Osteocyte (in vitro differentiated cells): ENCODE measurements at places on chromosomes 12 and 14. TPM values are rescaled to one million over a fixed set of nuclear protein-coding genes. Genes with fewer than 3 reads are reported as not detected.

Gene BHLHE41
- 1.1 and 1.4 TPM in 2 replicates for total RNA-seq

DNA sequence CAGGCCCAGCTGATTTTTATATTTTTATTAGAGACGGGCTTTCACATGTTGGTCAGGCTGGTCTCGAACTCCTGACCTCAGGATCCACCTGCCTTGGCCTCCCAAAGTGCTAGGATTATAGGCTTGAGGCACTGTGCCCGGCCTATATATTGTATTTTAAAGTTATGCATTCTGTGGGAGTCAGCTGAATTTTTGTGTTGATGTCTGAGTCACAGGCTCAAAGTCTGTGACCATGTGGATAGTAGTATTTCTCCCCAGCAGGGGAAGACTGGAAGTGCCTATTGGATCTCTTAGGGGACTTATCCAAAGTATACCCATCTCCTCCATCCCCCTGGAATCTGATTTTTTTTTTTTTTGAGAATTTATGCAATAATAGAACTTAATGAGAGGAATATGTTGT lies 43.8 kb upstream of the ATF1 start:
- H3K27ac ChIP-seq, result no peak overlapping the region
- peaks cover 2% of the 10 kb centered on the region for H3K4me1 ChIP-seq
- no peaks in the 10 kb centered on the region for H3K27me3 ChIP-seq
- peaks cover 52% of the 10 kb centered on the region for H3K36me3 ChIP-seq

Gene NABP2
- 42.1 and 45.3 TPM in 2 replicates for total RNA-seq

- peak overlapping the region; percentile 64 for H3K27ac ChIP-seq
- DNase-seq, result no peak
- no peaks in the 10 kb centered on the region for H3K27me3 ChIP-seq
- H3K4me1 ChIP-seq, result peaks cover 45% of the 10 kb centered on the region
- H3K36me3 ChIP-seq, result peaks cover 29% of the 10 kb centered on the region
Measured at GRCh38 chr12:110314308-110314707, 33.3 kb downstream of the ATP2A2 start.

- H3K4me3 ChIP-seq, result no peak overlapping the region
- no peaks in the 10 kb centered on the region for H3K36me3 ChIP-seq
- no peaks in the 10 kb centered on the region for H3K27me3 ChIP-seq
- no peak overlapping the region for H3K27ac ChIP-seq
Measured at GRCh38 chr14:100065942-100066574, 836 bp downstream of the EVL start.

DNA sequence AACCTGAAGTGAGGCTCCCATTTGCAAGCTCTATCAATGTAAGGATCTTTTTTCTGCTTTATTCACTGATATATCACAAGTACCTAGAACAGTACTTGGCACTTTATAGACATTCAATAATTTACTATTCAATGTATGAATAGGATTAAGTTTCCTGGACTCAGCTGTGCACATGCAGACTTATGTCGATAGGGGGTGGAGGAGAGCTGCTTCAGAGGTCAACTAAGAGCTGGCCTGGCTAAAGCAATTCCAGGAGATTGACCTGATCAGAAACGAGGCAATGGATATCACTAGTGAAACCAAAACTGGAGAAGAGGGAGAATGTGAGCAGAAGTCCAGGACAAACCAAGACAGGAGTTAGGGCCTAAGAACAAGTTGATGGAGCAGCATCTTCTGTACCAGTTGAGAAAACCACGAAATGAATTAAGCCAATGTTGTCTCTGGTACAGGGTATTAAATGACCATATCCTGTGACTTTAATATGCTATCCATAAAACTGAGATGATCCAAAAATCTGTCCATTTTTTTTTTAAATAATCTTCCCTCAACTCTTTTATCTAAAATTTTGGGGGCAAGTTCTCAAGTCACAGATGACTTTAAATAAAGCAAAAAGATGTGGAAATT lies 169.2 kb downstream of the PIK3C2G start:
- DNase-seq, result no peak
- no peaks in the 10 kb centered on the region for H3K36me3 ChIP-seq
- no peaks in the 10 kb centered on the region for H3K27me3 ChIP-seq
- H3K27ac ChIP-seq, result no peak overlapping the region
- no peak overlapping the region for H3K4me3 ChIP-seq
- no peaks in the 10 kb centered on the region for H3K4me1 ChIP-seq

DNA sequence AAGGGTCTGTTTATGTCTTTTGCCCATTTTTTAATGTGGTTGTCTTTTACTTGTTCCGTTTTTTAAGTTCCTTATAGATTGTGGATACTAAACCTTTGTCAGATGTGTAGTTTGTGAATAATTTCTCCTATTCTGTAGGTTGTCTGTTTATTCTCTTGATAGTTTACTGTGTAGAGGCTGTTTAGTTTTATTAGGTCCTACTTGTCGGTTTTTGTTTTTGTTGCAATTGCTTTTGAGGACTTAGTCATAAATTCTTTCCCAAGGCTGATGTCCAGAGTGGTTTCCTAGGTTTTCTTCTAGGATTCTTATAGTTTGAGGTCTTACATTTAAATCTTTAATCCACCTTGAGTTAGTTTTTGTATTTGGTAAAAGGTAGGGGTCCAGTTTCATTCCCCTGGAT lies 33.9 kb downstream of the SLC39A9 start:
- H3K4me1 ChIP-seq, result no peaks in the 10 kb centered on the region
- H3K36me3 ChIP-seq, result peaks cover 20% of the 10 kb centered on the region
- no peaks in the 10 kb centered on the region for H3K27me3 ChIP-seq
- H3K4me3 ChIP-seq, result no peak overlapping the region
- no peak for DNase-seq

Gene GPRC5D
- total RNA-seq, result not detected in 2 replicates

GRCh38 chr14:98932431-98933325 lies 339.3 kb downstream of the BCL11B start:
- H3K4me1 ChIP-seq, result no peaks in the 10 kb centered on the region
- no peaks in the 10 kb centered on the region for H3K36me3 ChIP-seq
- no peak overlapping the region for H3K27ac ChIP-seq
- H3K27me3 ChIP-seq, result peaks cover 21% of the 10 kb centered on the region
- no peak overlapping the region for H3K4me3 ChIP-seq

DNA sequence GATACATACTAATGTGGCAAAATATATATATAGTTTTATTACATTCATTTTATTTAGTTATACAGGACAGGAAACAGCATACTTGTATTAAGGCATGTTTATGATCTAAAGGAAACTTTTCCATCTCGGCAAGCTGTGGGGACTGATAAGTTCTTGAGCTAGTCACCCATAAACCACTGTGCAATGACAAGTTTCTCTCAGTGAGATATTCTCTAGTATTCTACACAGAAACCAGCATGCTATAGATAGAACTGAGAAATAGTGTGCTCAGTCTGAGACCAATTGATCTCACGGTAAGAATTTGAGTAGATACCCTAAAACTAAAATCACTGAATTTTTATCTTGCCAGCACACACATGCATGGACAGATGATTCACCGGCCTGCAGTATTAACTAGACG lies 717.6 kb upstream of the NOVA1 start:
- no peaks in the 10 kb centered on the region for H3K4me1 ChIP-seq
- no peak overlapping the region for H3K4me3 ChIP-seq
- no peaks in the 10 kb centered on the region for H3K36me3 ChIP-seq
- H3K27ac ChIP-seq, result no peak overlapping the region
- no peak for DNase-seq

Gene ADSS1
- total RNA-seq, result 3.7 and 4.5 TPM in 2 replicates

DNA sequence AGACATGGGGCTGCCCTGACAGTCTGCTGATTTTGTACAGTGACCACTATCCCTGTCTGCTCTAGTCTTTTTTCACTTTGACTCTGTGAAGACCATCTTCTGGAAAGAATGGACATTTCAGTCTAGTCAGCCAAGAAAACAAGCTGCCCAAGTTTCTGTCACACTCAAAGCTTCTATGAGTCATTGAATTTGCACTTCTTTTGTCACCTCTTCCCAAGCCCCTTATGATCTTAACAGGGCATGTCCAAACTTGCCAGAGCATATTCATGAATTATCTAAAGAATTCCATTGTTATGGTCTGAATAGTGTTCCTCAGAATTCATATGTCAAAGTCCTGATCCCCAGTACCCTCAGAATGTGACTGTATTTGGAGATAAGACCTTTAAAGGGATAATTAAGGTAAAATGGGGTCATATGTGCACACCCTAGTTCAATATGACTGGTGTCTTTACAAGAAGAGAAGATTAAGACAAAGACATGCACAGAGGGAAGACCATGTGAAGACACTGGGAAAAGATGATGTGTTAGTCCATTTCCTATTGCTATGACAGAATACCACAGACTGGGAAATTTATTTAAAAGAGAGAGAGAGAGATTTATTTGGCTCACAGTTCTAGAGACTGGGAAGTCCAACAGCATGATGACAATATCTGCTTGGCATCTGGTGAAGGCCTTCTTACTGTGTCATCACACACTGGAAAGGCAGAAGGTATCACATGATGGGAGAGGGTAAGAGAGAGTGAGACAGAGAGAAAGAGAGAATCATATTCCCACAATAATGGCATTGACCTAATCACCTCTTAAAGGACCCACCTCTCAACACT lies 242.6 kb downstream of the BTG1 start:
- DNase-seq, result no peak
- no peaks in the 10 kb centered on the region for H3K36me3 ChIP-seq
- no peak overlapping the region for H3K4me3 ChIP-seq
- no peaks in the 10 kb centered on the region for H3K27me3 ChIP-seq
- no peak overlapping the region for H3K27ac ChIP-seq
- no peaks in the 10 kb centered on the region for H3K4me1 ChIP-seq

- peaks cover 17% of the 10 kb centered on the region for H3K4me1 ChIP-seq
- no peak overlapping the region for H3K4me3 ChIP-seq
- no peak overlapping the region for H3K27ac ChIP-seq
- DNase-seq, result no peak
Measured at GRCh38 chr12:65368055-65368454, 89.6 kb downstream of the MSRB3 start.

Gene CLEC1A
- not detected in 2 replicates for total RNA-seq

DNA sequence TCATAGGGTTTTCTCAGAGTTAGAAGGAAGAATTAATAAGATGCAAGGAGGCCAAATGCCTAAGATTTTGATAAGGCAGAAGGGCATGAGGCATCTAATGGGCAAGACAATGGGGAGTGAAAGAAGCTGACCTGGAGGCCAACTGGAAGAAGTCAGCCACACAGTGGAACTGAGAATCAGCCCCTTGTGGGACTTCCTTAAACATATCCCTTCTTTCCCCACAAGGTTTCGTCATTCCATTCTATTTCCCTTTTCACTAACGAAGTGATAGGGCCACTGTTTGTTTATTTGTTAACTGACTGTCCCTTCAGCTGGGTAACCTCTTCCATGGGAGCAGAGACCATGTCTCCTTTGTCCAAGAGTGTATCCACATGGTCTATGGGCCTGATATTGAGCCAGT lies 86.2 kb downstream of the HELB start:
- DNase-seq, result no peak
- no peaks in the 10 kb centered on the region for H3K36me3 ChIP-seq
- no peak overlapping the region for H3K27ac ChIP-seq
- H3K4me1 ChIP-seq, result peaks cover 2% of the 10 kb centered on the region
- H3K27me3 ChIP-seq, result no peaks in the 10 kb centered on the region

GRCh38 chr14:45526715-45527549 lies 273.9 kb upstream of the MIS18BP1 start:
- H3K4me3 ChIP-seq, result no peak overlapping the region
- DNase-seq, result peak; percentile 75
- peaks cover 12% of the 10 kb centered on the region for H3K27me3 ChIP-seq
- H3K36me3 ChIP-seq, result no peaks in the 10 kb centered on the region
- no peak overlapping the region for H3K27ac ChIP-seq

Gene HOTAIR
- total RNA-seq, result not detected in 2 replicates

GRCh38 chr12:14956024-14956891 lies 5.1 kb downstream of the ARHGDIB start:
- no peak overlapping the region for H3K27ac ChIP-seq
- no peaks in the 10 kb centered on the region for H3K36me3 ChIP-seq
- DNase-seq, result no peak
- peaks cover 59% of the 10 kb centered on the region for H3K4me1 ChIP-seq

Gene TMPRSS12
- total RNA-seq, result not detected in 2 replicates

Gene OLR1
- total RNA-seq, result not detected in 2 replicates

Gene MYH7
- not detected in 2 replicates for total RNA-seq

DNA sequence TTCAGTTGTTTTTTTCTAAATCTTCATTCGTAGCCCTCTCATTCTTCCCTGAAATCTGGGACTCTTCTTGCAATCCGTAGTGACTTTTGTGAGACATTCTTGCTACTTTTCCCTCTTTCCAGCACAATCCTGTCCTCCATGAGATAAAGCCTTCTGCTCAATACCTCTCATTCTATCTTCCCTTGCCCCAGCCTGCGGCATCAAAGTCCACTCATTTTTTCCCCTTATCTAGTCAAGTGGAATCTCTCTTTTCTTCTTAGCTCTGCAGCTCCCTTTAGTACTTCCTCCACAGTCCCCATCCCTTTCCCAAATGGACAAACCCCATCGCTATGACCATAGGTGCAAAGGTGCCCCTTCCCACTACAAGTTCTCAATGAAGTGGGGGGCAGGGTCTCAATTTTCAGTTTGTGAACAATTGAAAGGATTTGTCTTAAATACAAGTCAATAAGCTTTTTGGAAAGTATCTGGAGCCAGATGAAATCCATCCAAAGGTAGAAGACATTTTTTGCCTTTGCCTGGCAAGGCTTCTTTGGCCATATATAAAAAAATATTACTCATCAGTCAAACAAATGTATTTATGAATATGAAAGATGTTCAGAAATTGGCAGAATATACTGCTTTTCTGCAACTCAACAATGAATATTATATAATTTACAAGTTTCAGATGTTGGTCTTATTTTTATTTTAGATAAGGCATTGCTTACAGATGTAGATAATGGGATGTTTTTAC lies 179.4 kb downstream of the SNAPC1 start:
- H3K27ac ChIP-seq, result no peak overlapping the region
- H3K4me1 ChIP-seq, result peaks cover 11% of the 10 kb centered on the region
- no peaks in the 10 kb centered on the region for H3K36me3 ChIP-seq
- H3K4me3 ChIP-seq, result no peak overlapping the region
- DNase-seq, result no peak

DNA sequence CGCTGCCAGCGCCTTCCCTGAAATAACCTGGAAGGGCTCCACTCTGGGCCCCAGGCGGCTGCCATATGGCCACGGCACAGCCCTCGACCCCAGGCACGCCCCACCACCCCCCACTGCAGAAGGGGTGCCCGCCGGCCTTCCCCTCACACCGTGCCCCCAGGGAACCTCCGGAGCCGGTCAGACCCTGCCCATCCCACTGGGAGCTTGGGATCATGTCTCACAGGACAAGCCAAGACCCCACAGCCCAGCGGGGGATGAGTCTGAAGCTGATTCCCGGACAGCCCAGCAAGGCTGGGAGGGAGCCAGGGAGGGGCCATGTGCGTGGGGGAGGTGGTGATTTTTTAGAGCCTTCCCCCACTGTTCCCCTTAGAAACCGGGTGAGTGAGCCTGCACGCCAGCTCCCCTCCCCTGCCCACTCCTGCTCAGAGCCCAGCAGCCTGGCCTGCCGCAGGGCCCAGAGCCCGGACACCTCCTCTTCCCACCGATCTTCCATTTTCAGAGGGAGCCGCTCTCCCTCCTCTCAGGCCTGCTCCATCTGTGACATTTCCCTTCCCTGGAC lies 1.4 kb downstream of the RIMBP2 start:
- H3K27ac ChIP-seq, result no peak overlapping the region
- H3K4me1 ChIP-seq, result peaks cover 15% of the 10 kb centered on the region
- H3K27me3 ChIP-seq, result peaks cover 37% of the 10 kb centered on the region

GRCh38 chr14:60294411-60295069 lies 45.5 kb downstream of the PPM1A start:
- no peaks in the 10 kb centered on the region for H3K27me3 ChIP-seq
- no peak overlapping the region for H3K4me3 ChIP-seq
- DNase-seq, result no peak
- H3K36me3 ChIP-seq, result peaks cover 33% of the 10 kb centered on the region

- no peak overlapping the region for H3K4me3 ChIP-seq
- no peak overlapping the region for H3K27ac ChIP-seq
- DNase-seq, result no peak
- H3K36me3 ChIP-seq, result no peaks in the 10 kb centered on the region
Measured at GRCh38 chr12:80470403-80470802, 26.4 kb downstream of the PTPRQ start.
